Stimulated activated CD8-positive, alpha-beta memory T cell treated with anti-CD3 and anti-CD28 coated beads, Interleukin-15, amount 100 ng/mL, for 4 hours (primary cell): ENCODE measurements at places on chromosomes 12 and 14.
A peak's percentile ranks its signal among the peaks of the same experiment; 100 is the strongest.

DNA sequence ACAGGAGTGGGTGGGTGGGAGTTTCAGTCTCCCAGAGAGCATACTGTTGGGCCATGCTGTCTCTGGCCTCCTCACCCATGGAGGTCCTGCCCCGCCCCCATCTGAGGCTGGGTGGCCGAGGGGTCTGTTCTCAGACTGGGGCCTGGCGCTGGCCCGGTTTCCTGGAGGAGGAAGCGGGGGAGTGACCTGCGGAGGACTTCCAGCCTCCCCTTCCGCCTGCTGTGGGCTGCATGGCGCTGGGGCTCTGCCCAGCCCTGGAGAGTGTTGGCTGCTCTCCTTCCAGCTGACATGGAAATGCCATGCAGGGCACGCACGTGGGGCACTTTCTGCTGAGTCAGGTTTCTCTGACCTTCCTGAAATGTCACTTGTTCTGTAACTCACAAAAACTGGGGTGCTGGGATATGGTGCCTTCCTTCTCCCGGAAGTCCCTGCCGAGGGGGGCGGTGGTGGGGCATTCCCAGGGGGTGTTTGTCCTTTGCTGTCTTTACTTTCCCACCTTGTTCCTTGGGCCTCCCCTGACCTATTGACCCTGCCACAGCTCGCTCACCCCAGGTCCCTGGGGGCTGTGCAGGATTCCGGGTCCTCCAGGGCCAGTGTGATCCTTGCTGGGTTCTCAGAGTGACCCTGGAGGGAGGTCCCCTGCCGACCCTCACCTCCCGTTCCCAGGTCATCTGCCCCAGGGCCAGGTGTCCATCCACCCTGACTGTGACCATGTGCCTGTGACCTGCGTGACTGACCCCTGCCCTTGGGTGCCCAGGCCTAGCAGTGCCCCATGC, 23.6 kb downstream of the PACS2 start:
- no peak for DNase-seq

- no peak for DNase-seq
Observed at GRCh38 chr12:99558109-99558508, 89.4 kb upstream of the GARIN6 start.

- no peak for DNase-seq
Observed at GRCh38 chr14:77139540-77140358, 1.8 kb downstream of the ZDHHC22 start.

- peak; percentile 60 for DNase-seq
Observed at GRCh38 chr12:57740656-57741412, 2.3 kb upstream of the AGAP2 start.

DNA sequence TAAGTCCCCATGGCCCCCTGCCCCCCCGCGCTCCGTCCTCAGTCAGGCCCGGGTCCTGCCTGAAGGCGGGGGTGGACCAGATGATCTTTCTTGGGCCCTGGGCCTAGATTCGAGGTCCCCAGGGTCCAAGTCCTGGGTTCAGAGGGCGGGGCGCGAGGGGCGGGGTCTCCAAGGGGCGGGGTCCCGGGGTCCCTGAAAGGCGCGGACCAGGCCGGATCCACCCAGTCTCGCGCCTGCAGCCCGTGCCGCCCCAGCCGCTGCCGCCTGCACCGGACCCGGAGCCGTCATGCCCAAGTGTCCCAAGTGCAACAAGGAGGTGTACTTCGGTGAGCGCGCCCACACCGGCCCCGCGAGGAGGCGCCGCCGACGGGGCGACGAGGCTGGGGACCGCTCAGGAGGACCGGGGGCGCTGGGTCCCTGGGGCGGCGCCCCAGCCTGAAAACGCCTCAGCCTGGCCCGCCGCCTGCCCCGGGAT, 325 bp downstream of the CRIP1 start:
- DNase-seq, result no peak

- DNase-seq, result no peak
Observed at GRCh38 chr12:2325519-2325918, 272.7 kb downstream of the CACNA1C start.

DNA sequence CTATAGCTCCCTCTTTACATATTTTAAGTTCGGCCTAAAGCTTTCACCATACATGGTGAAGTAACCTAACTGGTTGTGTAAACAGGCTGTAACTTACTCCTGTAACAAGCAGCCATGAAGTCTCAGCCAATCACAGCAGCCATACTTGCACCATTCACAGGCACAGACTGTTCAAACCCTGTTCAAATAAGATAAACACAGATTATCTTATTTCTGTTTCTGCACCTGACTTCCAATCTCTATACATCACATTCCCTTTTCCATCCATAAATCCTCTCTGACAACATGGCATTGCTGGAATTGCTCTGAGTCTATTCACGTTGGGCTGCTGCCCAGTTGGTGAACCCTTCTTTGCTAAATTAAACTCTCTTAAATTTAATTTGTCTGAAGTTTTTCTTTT, 34.5 kb upstream of the ARID2 start:
- no peak for DNase-seq

DNA sequence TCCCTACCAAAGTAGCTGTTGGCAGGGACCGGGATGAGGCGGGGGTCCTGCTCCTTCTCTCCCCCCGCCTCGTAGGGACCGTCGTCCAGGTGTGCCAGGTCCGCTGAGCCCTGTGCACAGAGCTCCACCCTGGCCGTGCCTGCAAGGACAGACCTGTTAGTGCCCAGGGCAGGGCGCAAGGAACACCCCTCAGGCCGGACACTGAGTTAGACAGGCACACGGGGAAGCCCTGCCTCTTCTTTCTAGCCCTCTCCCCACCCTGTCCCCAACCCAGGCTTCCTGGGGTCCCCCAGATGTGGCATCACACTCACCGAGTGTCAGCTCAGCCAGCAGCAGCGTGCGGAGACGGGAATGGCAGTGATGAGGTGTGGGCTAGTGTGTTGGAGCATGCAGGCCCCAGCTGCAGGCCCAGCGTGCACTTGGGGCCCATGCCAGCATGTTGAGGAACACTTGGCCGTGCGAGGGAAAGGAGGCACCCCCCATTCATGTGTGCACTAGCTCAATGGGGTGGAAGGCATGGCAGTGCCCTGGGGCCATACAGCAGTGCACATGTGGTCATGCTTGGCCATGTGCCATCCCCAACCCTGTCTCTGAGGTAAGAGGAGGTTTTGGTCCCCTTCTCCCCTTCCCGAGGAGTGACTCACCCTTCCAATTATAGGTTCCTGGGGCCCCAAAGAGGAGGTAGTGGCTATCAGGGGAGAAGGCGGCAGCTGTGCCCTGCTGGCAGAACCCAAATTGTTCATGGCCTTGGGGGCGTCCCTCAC, 7.3 kb downstream of the ITGA7 start:
- DNase-seq, result no peak

DNA sequence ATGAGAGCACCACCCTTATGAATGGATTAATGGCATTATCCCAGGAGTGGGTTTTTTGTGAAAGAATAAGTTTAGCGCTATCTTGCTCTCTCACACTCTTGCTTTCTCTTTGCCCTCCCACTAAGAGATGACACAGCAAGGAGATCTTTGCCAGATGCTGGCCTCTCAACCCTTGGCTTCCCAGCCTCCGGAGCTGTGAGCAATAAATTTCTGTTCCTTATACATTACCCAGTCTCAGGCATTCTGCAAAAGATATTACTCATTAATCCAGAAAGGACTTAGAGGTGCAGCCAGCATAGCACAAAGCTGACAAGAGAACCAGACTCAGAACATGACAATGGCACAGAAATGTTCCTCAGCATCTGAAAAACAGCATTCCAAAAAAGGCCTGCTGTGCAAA, 190.6 kb downstream of the ITPR2 start:
- DNase-seq, result no peak

GRCh38 chr12:46660276-46660675, 165.5 kb downstream of the SLC38A4 start:
- no peak for DNase-seq

GRCh38 chr12:22163594-22163993, 117.6 kb downstream of the CMAS start:
- no peak for DNase-seq

DNA sequence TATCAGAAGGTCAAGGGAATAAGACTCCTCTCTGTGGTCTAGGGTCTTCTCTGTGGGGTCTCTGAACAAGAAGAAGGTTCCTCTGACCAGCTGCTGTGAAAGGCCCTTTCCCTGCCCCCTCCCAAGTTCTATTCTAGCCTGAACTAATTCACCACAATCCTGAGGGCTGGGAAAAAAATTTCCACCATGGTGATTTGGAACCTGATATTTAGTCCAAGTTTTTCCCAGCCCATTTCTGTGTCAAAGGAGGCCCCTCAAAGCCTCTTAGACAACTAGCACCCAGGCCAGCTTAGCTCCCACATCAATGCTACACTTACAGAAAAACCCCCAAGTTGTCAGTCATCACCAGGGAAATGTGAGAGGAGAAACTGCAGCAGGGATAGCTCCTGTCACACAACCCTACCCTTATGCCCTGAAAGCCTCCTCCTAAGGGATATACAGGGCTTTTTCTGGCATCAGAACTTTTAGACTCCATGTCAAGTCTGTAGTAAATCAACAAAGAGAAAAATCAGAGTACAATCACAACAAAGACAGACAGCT, 4.5 kb downstream of the FMNL3 start:
- no peak for DNase-seq

GRCh38 chr14:96164861-96165490, 39.7 kb upstream of the BDKRB2 start:
- no peak for DNase-seq

DNA sequence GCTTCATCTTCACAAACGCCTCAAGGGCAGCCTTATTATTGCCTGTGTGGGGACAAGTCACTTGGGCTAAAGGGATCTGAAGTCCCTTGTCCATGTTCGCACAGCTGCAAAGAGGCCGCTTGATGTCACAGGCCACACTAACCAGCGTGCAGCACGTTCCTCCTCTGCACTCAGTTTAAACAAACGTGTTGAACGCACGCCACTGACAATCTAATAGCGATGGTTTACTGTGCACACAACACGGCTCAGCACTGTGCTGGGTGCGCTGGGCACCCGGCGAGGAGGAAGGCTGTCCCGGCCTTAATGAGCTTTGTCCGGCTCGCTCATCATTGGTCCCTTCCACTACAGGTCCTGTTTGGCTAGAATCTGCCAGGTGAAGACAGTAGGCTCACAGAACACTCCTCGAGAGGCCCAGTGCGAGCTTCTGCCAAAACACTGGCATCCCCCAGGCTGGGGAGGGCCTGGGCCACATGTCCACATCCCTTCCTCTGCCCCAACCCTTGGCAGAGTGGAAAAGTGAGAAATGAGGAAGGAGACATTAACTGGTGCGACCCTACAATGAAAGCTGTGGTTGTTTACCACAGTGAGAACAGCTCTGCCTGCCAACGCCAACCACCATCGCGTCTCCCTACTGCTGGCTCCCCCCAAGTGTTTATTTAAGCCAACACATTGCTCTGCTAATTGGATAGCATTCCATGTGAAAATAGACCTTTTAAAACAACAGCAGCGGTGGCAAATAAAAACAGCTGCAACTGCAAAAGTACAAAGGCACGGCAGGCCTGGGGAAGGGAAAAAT, 113.2 kb downstream of the RBM19 start:
- no peak for DNase-seq

DNA sequence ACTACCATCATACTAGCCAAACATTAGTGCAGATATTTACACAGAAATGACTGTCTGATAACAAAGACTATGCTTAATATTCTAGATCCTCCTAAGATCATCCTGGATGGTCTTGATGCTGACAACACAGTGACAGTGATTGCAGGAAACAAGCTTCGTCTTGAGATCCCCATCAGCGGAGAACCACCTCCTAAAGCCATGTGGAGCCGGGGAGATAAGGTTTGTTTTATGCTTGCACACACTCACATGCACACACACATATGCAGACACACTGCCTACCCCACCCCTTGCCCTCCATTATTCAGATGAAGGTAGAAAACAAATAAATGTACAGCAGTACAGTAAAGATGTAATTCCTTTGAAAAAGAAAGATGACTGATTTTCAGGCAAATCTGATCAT, 44.4 kb upstream of the CHPT1 start:
- no peak for DNase-seq

DNA sequence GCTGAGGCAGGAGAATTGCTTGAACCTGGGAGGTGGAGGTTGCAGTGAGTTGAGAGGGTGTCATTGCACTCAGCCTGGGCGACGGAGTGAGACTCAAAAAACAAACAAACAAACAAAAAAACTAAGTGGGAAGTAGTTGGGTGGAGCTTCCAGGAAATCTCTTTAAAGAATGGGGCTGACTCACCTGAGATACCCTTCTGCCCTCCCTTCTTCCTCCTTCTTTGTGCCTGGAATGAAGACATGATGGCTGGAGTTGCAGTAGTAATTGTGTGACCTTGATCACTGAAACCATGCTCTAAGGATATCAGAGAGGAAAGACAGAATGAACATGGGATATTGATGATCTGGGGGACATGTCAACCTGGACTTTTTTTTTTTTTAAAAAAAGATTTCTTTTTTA, 87.6 kb upstream of the MED13L start:
- DNase-seq, result no peak

GRCh38 chr12:107536613-107537012, 149.0 kb upstream of the PWP1 start:
- no peak for DNase-seq

DNA sequence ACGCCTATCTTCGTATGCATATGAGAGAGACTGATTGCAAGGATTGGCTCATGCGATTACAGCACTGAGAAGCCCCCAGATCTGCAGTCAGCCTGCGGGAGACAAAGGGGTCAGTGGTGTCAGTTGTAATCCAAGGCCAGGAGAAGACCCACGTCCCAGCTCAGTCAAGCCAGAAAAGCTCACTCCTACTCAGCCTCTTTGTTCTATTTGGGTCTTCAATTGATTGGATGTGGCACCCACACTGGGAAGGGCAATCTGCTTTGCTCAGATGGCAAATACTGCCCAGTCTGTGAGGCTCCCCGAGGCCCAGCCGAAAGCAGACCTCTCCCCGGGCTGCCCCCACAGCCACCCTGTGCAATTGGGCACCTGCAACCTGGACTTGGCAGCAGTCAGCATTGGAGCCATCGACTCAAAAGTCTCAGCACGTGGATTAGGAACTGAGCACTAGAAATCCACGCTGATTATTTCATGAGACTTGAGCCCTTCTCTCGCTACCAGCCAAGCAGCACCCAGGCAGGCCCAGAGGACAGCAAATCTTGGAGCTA, 39.6 kb upstream of the TMEM179 start:
- DNase-seq, result no peak

DNA sequence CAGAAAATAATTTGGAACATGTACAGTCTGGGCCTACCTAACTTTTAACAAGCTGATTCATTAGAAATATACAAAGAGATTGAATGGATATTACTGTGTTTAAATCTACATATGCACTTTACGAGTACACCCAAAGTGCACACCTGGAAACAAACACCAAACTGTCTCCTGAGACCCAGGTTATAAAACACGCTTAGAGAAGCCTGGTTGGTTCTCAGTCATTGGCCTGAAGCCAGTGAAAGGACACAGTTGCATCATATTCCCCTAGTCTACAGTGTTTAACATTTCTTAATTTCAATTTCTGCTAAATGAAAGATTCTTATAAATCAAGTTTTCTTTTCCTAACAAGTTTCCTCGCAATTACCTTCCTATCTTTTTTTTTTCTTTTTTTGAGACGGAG, 209.5 kb downstream of the FBXL14 start:
- DNase-seq, result no peak

DNA sequence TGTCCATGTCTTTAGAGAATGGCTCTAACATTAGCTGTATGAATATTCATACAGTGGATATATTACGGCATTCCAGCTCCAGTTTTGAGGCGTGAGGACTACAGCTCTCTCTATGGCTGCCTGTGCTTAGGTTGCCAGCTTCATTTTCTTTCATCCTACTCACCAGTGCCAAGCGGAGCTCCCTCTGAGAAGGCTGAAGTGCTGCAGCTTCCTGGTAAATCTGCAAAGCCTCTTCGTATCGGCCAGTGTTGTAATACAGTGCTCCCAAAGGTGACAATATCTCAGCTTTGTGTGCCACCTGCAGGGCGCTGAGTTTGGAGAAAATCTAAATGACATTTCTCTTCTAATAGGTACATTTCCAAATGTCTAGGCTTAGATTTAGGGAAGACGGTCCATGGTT, 19.8 kb upstream of the OVCH1 start:
- no peak for DNase-seq
